ENCODE measurements at places on chromosomes 13 and 19. TPM values are rescaled to one million over a fixed set of nuclear protein-coding genes. Genes with fewer than 3 reads are reported as not detected.

- no peak for DNase-seq
Measured at GRCh38 chr19:32287811-32288227, 57.6 kb upstream of the ZNF507 start.

GRCh38 chr19:55519451-55520311 is 17.3 kb downstream of the SBK2 start:
- DNase-seq = no peak

- no peak for DNase-seq
Measured at GRCh38 chr19:45505151-45505995, 1.9 kb upstream of the VASP start.

DNA sequence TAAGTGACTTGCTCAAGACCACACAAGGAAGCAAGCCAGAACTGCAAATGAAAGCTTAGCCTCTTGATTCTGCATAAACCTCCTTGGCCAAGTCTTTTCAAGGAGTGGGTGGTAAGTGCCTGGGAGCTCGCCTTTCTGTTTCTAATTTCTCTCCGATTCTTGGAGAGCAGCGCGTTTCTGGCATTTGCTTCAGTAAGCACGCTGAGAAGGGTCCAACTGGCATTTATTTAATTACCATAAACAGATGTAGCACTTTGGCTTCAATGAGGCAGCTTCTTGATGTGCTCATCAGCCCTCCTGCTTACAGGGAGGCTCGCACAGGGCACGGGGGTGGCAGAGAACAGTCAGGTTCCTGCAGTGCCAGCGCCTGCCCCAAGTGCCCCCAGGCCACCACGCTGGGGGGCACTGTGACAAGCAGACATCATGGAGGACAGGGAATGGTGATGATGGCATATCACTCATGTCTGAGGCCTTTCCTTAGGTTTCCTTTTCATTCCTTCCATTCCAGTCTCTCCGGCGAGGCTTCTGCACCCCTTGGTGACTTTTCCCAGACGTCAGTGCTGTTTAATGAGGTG is 13.3 kb downstream of the SIAH3 start:
- no peak for DNase-seq

DNA sequence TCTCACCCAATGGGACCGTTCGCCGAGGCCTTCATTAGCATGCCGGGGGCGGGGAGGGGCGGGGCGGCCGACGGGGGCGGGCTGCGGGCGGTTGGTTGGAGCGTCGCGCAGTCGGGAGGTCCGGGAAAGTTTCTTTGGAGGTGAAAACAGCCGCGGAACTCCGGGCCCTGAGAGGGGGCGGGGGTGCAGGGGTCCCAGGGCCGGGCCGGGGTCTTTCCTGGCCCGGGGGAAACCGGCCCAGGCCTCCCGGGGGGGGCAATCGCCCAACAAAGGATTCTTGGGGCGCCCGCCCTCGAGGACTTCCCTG is at the start of gene HMG20B:
Gene HMG20B, plus strand, starts transcription at position 90 of the 307 bp plus-strand sequence. CDS start 366 bp downstream, outside the sequence.
- no peak for DNase-seq

DNA sequence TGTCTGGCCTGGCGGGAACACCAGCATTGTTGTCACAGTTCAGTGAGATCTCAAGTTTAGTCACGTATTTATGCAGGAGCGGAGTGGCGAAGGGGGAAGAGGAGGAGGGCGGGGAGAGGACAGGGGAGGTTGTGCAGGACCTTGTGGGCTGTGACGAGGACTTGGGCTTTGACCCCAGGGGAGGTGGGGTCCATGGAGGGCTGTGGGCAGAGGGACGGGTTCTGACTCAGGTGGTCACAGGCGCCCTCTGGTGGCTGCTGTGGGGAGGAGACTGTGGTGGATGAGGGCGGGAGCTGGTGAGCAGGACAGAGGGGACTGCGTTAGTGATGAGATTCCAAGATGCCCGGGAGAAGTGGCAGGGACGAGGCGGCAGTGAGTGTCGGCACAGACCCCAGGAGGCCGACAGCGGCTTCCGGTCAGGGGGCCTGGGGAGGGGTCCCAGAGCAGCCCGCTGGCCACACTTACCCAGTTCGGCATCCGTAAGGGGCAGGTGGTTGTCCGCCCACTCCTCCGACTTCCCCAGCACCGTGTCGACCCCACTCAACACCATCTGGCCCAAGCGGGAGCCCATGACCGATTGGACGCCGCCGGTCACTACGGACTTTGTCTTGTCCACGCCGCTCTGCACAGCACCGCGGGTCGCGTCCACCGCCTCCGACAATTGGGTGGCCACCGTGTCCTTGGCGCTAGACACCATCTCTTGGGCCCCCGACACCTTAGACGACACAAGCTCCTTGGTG is 15.7 kb downstream of the PLIN3 start:
- peak; percentile 64 for DNase-seq

DNA sequence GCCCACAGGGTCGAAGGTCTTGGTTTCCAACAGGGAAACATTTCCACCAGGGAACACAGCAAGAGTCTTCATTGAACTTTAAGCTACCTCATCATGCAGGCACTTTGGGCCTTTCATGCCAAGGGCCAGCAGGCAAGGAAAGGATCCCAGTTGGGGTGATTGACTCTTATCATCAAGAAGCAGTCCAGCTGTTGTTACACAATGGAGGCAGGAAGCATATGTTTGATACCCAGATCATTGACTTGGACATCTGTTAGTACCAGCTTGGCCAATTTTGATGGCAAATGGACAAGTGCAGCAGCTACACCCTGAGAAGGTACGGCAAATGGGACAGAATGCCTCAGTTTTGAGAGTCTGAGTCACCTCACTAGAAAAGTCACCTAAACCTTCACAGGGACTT is 10.9 kb upstream of the RCBTB1 start:
- no peak for DNase-seq

DNA sequence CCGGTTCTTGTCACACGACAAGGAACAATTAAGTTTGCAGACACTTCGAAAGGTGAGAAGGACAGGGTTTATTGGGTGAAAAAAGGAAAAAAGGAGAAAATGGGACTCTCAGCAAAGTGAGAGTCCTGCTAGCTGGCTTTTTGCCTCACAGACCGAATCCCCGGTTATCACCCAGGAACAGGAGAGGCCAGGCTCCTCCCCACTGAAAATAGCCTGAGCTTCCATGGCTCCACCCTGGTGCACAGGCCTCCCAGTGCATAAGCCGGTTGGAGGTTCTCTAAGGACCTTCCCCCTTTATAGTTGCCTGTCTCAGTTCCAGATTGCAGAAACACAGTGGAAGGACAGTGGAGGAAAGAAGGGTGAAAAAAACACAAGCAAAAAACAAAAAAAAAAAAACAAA is 571.7 kb downstream of the KCTD12 start:
- no peak for DNase-seq

DNA sequence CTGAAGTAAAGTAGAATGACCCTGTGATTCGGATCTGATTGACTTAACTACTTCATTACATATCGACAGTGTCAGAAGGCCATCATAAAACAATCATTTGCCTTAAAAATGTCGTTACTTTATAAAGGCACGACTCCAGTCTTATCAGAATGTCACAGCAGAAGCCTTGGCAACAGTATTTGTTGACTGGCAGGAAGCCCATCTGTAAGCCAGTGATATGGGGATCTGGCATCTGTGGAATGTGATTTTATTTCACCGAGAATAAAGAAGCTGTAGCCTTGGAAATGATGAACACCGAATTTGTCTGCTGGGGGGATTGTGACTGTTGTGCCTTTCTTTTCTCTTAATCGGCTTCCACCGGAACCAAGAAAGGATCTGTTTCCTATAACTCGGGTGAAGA is 362.5 kb downstream of the TDRD3 start:
- no peak for DNase-seq

DNA sequence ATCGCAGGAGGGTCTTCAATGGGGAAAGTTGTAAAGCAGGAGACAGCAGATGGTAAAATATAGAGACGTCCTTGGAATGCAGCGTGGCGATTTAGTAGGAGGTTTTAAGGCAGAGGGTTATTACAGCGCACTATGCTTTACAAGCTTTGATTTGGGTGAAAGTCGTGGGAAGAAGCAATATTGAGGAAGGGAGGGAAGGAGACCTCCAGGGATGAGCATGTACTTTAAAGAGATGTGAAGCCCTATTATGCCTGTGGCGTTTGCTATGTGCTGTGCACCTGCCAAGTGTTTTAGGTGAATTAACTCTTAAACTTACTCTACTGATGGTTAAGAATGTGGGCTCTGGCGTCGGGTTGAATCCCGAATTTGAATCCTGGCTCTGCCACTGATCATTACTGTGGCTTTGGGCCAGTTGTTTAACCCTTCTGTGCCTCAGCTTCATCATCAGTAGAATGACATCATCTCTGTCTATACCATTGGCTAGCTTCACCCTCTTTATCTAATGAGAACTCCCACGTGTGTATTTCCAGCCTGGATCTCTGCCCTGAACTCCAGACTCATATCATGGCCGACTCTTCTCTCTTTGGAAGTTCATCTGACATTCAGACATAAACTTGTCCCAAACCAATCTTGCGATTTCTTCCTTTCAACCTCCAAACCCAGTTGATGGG is 583 bp downstream of the CCDC61 start:
- no peak for DNase-seq

- no peak for DNase-seq
Measured at GRCh38 chr19:10747271-10747670, 29.4 kb downstream of the DNM2 start.

- peak; percentile 84 for DNase-seq
Measured at GRCh38 chr19:19170053-19170872, at the start of gene MEF2B. Gene MEF2B (minus strand): TSS chr19:19170263. CDS start chr19:19150735, 19,528 bp downstream.

DNA sequence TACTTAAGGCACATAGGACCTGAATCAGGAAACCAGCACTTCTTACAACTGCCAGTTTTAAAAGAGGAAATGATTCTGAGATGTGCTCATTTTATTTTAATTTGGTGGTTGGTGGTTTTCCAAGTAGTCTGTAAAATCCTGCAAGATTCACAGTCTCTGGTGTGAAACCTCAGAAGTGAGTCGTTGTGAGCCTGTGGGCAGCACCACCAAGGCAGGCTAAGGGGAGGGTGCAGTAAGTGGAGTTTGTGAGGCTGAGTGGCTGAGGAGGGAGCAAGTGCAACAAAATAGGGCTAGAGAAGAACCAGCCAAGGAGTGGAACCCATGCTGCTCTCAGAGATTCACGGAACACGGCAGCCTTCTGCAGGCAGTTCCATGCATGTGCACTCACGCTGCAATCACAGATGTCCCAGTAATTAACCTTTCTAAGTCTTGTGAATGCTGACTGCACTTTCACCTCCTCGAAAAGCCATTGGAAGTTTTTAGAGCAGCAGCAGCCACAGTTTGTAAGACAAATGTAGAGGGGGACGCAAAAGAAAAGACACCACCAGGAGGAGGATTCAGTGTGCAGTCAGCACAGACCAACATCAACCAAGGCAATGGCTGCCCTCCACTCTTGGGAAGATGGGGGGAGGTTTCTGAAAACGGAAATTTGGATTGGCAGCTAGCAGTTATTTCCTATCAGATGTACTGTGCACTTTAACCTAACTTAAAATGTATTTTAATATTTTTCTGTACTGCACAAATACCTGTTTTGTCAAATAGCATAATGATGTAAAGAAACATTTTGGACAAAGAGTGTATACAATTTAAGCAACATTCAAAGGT is 44.9 kb downstream of the ESD start:
- DNase-seq = peak; percentile 10

DNA sequence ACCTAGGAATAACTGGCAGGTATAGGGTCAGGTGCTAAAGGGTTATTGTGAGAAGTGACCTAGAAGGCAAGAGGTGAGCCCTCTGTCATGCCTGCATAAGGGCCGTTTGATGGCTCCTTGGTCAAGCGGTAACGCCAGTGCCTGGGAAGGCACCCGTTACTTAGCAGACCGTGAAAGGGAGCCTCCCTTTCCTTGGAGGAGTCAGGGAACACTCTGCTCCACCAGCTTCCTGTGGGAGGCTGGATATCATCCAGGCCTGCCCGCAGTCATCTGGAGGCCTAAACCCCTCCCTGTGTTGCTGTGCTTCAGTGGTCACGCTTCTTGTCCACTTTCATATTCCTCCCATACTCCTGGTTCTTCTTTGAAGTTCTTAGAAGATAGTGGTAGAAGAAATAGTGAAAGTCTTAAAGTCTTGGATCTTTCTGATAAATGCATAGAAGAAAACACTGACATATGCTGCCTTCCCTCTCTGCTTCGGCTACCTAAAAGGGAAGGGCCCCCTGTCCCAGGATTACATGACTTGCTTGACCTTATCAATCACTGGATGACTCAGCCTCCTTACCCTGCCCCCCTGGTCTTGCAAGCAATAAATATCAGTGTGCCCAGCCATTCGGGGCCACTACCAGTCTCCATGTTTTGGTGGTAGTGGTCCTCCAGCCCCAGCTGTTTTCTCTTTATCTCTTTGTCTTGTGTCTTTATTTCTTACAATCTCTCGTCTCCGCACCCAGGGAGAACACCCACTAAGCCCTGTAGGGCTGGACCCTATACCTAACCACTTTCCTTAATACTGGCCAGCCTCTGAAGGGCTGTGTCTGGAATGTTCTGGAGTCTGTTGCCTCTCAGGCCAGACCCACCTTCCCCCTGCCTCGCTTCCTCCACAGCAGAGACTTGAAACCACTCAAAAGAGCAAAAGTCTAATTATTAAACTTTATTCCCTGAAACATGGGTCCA is 16.1 kb upstream of the ABCC4 start:
- no peak for DNase-seq

DNA sequence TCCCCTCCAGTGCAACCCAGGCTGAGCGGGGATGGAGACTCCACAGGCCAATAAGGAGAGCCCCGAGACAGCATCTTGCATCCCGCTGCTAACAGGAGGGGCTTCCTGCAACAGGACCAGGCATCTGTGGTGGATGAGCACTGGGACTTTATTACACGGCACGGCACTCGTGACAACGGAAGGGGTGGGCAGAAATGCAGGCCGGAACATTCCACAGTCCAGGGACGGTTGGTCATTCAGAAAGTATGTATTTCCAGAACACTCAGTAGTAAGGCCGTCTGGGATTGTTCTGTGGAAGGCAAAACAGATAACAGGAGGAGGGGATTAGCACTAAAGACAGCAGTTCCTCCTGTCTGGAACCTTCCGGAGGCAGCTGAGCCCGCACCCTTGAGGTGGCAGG is 3.3 kb upstream of the TM6SF2 start:
- no peak for DNase-seq

DNA sequence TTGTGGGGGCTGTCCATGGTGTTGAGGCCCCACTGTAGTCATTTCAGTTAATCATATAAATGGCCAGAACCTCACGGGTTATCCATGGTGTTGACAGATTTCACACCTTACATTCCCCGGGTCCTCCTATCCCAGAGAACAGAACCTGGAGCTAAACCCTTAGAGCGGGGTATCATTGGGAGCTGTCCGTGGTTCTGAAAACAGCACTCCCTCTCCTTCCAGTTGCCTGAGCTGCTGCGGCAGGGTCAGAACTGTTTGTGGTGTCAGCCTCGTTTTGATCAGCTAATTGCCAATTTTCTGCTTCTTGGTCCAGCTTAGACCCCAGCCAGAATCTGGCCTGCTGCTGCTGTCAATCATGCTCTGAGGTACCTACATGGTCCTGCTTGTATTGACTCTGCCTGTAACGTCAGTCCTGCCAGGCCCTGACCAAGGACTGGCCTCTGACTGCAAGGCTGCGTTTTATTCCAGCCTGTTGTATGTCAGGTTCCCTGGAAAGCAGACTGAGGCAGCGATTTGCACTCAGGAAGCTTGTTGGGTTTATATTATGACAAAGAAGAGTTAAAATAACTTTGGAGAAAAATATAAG is 55.8 kb upstream of the KCTD15 start:
- no peak for DNase-seq

- DNase-seq = peak; percentile 91
Measured at GRCh38 chr13:26186118-26186870, 35.8 kb downstream of the RNF6 start.

The CEACAM8 gene
- not detected for total RNA-seq

The A1BG gene
- total RNA-seq = 11.8 TPM

The POLRMT gene
- 62.9 TPM for total RNA-seq

The GPR180 gene
- 2.1 TPM for total RNA-seq

The ERICH6B gene
- total RNA-seq = not detected

The ZNF350 gene
- total RNA-seq = 25.4 TPM

The RNF225 gene
- 0.39 TPM for total RNA-seq

The CLEC4G gene
- total RNA-seq = not detected

The HS6ST3 gene
- total RNA-seq = not detected

The ZNF497 gene
- 0.27 TPM for total RNA-seq

The ZNF714 gene
- 14.7 TPM for total RNA-seq

The NKPD1 gene
- 0.72 TPM for total RNA-seq
